ENCODE measurements at places on chromosomes 12 and 14.

DNA sequence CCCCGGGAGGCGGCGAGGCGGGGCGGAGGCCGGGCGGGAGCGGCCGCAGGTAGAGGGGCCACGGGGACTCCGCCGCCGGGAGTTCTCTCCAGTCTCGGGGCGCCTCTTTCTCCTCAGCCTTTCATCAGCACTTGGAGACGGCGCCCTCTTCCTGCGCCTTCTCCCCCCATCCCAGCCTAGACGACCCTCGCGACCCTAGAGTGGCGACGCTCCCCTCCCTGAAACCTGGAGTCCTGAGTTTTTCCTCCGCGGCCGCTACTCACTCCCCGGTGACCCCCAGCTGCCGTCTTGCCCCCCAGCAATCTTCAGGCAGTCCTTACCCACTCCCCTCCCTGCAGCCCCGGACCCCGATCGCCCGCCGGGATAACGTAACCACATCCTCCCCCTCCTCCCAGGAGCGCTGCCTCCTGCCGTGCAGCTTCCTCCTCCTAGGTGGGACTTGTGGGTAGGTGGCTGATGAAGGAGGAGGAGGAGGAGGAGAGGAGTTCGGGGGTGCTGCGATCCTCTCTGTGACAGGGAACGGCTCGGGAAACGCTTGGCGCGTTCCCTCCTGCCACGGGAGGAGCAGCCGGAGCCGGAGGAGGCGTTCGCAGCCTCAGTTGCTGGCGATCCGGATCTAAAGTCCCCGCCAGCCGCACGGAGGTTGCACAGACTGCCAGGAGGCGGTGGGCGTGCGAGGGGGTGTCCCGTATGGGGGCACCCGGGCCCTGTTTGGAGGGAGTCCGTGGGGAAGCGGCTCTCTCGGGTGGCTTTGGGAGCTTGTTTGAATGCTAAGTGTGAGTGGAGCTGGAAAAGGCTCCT is 891 bp downstream of the PLEKHA5 start:
- DNase-seq, result peak; percentile 85

GRCh38 chr12:40154381-40154780 is 48.5 kb upstream of the SLC2A13 start:
- no peak for DNase-seq

GRCh38 chr12:129570796-129571400 is 332.9 kb downstream of the TMEM132D start:
- DNase-seq, result no peak

GRCh38 chr12:67468549-67469245 is 179.8 kb upstream of the DYRK2 start:
- DNase-seq, result no peak

DNA sequence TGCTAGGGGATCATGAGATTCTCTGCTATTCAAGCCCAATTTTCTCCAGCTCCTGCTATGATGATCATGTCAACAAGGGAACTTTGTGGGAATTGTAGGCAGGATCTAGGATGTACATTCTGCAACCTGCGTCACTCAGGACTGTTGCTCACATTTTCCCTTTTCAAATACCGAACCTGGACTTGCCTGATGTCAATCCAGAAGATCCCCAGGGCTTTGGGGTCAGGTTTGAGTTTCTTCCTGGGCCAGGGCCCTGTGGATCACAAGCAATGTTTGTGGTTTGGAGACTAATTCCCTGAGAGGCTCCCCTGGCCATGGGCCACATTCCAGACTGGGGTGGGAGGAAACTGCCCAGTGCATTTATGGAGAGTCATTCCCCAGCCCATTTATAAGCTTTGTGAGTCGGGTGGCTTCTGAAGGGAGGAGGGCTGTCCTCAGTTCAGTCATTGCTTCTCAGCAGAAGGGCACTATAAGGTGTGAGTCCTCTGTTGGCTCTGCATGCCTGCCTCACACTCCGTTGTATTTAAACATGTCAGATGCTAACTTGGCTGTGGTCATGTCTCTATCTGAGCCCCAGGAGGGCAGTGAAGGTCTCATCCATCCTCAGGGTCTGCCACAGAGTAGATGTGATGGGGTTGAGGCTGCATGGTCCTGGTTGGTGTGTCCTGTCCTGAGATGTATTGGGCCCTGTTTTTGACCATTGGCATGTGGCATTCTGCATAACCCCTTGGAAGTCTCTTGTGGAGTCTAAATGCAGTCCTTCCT is 6.5 kb downstream of the KRT86 start:
- DNase-seq, result no peak

All from retina (tissue), 1 donor.